Stimulated activated CD8-positive, alpha-beta memory T cell treated with anti-CD3 and anti-CD28 coated beads, Interleukin-12 subunit alpha, Interleukin-12 subunit beta, amount 100 ng/mL, for 4 hours (primary cell): ENCODE measurements at places on chromosomes 4 and X.

GRCh38 chrX:20515841-20516461, 249.2 kb upstream of the RPS6KA3 start:
- no peak for DNase-seq

DNA sequence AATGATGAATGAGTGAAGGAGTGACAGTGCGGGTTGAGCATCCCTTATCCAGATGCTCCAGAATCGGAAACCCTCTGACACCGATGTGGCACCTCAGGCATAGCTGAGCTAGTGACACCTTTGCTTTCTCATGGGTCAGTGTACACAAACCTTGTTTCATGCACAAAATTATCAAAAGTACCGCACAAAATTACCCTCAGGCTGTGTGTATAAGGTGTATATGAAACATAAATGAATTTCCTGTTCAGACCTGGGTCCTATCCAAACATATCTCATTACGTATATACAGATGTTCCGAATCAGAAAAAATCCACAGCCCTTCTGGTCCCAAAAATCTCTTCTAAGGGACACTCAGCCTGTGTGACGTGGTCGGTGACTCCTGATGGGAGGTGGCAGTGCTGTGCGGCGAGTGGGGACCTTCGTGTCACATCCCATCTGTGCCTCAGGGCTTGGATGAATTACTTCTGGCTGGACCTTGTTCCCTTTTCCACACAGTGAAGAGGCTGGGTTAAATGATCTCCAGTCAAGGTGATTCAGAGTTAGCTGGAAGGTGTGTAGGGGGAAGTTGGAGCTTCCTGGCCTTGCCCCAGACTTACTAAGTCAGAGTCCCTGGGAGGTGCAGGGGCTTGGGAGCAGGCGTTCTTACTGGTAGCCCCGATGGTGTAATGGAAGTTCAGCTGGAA, 18.8 kb downstream of the RGS12 start:
- no peak for DNase-seq

DNA sequence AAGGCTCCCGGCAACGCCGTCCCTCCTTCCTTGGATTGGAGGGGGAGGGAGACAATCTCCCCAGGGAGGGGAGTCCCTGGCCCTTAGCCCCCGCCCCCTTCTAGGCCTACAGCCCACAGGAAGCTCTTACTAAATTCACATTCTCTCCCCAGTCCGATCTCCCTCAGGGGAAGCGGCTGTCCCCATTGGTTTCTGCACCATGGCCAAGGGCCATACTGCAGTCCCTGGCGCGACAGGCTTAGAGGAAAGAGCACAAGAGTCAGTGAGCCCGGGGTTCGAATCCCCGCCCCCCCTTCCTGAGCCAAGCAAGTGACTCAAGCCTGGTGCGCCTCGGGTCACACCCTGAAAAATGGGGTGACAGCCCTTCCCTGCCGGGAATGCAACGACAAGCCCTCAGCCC, 1.1 kb downstream of the ABLIM2 start:
- no peak for DNase-seq

GRCh38 chr4:79798047-79798446, 275.0 kb downstream of the ANTXR2 start:
- no peak for DNase-seq

DNA sequence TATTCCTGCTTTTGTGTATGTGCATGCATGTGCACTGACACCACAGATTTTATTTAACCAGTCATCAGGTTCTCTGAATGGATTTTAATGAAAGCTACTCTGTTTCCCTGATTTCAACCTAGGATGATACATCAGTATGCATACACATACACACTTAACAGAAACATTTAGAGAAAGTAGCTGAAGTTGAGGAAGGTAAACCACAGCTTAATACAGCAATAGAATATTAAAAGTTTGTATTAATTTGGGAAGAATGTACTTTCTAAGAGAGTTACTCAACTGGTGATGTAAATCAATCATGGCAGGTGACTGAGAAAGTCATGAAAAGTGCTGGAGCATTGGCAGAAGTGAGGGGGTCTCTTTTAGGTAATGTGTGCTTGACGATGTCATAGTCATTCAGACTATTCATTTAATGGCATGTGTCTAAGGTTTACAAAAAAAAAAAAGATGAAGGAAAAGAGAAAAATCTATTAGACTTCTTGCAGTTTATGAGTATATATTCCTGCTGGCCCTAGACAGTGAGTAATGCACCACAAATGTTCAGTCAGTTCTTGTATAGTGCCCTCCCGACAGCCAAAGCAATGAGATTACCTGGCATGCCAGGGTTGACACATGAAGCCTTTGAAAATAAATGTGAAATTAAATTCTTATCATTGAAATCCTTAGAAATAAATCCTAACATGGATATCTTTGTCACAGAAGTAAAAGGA, 187.6 kb downstream of the RAPGEF2 start:
- no peak for DNase-seq

DNA sequence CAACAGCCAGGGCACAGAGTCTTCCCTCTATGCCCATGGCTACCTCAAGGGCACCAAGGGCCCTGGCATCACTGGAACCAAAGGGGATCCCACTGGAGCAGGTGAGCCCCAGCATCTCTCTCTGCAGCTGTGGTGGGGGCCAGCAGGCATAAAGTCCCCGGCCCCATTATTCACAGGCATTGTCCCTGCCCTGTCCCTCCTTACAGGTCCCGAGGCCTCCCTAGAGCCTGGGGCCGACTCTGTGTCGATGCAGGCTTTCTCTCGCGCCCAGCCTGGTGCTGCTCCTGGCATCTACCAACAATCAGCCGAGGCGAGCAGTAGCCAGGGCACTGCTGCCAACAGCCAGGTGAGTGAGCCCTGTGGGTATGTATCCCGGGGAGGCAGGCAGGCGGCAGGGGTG, 12.3 kb upstream of the UBA1 start:
- no peak for DNase-seq

- DNase-seq, result no peak
Observed at GRCh38 chrX:12892716-12893115, 13.7 kb upstream of the TLR8 start.

DNA sequence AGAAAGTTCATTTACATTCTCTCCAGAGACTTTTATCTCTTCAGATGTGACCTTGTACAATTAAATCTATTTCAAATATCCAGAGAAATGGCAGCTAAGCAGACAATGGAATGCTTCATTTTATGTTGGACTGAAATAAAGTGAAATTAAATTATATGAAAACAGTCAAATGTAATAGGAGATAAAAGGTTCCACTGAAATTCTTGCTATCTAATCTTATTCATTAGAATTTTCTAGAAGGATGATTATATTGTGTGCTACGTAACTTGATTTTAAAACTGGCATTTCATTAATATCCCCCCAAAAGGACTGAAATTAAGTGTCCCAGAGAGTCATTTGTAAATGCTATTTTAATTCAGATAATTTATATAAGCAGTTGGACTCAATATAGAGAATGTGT, 646.9 kb upstream of the GALNT7 start:
- no peak for DNase-seq

GRCh38 chr4:162408309-162408708, 244.5 kb upstream of the FSTL5 start:
- no peak for DNase-seq
